ENCODE measurements at places on chromosomes 1 and 21.

DNA sequence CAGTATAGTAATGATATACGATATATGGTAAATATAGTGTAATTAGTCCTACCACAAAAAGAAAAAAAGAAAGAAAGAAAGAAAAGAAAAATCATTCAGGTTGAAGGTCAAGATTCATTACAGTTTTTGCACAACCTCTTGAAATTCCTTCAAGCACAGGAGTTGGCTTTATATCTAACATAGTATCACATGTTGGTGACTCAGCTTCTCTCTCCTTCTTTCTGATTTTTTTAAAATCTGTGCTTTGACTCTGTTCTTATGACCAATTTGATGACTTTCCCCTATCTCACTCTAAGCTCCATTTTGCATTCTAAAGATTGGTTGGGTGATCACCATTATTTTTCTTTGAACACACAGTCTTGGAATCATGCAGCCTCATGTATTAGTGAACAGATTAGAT, 148.2 kb upstream of the COL11A1 start:
- no peak for DNase-seq

- DNase-seq: no peak
Observed at GRCh38 chr1:175195798-175196197, 3.2 kb upstream of the KIAA0040 start.

DNA sequence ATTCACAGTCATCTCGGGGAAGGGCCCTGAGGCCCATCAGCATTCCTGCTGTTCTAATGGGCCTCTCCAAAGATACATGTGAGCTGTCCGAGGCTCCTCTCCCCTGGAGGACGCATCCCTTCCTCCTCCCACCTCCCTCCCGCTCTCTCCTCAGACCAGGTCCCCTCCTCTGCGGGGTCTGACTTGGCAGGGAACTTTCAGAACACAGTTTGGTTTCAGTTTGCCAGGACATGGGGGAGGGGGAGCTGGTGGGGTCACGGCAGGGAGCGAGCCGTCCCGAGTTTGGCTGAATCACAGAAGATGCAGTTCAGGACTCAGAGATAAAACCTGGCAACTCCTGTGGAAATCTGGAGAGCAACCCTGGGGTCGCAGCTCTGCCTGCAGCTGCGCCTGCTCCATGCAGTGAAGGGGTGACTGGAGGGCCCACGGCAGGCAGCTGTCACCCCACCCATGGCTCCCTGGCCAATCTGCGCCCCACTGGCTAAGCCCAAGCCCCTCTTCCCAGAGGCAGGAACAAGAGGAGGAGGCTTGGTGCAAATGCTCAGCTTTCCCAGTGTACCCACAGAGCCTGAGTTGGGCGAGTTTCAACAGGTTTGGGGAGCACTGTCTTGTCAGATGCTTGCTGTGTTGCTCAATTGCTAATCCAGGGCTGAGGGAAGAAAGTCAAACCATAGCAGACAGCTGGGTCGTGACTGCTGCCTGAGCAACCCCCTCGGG, 5.7 kb downstream of the WNT4 start:
- DNase-seq: no peak

GRCh38 chr1:76725864-76726619, 141.2 kb upstream of the ST6GALNAC5 start:
- no peak for DNase-seq

- no peak for DNase-seq
Observed at GRCh38 chr21:24955275-24955961, 651.9 kb downstream of the MRPL39 start.

DNA sequence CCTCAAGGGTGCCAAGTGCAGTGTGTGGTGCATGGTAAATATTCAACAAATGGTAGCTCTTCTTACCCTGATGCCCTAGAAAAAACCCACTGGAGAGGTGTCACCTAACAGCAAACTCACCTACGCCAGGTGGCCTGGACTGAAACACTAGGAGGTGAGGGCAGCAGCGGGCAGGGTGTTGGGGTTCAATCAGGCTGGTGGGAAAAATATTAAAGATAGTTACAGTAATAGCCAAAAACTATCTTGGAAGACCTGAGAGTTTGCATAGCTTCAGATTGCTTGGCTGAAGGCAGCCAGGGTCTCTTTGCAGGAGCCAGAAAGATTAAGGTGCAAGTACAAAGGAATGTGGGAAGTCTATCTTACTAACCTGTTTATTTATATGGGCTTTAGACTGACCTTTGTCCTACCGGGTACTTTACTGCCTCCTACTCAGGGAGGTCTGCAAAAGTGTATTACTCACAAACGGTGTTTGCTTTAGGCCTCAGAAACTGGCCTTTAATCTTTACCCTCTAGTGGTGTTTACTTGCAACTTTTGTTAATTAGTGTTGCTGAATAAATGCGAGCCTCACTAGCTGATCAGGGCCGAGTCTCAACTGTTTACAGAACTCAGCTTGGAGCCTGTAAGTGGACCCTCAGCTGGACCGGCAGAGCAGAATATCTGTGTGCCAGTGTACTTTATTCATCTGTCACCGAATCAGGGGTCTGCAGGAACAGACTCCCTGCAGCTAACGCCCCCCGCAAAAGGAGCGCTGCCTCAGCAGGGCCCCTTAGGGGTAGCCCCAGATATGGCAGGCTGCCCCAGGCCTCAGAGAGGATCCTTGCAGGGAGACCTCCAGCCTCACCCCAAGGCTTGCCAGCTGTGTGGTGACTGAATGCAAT, 63.9 kb downstream of the SYF2 start:
- no peak for DNase-seq

GRCh38 chr1:55316947-55317662, 101.9 kb upstream of the USP24 start:
- DNase-seq: no peak

DNA sequence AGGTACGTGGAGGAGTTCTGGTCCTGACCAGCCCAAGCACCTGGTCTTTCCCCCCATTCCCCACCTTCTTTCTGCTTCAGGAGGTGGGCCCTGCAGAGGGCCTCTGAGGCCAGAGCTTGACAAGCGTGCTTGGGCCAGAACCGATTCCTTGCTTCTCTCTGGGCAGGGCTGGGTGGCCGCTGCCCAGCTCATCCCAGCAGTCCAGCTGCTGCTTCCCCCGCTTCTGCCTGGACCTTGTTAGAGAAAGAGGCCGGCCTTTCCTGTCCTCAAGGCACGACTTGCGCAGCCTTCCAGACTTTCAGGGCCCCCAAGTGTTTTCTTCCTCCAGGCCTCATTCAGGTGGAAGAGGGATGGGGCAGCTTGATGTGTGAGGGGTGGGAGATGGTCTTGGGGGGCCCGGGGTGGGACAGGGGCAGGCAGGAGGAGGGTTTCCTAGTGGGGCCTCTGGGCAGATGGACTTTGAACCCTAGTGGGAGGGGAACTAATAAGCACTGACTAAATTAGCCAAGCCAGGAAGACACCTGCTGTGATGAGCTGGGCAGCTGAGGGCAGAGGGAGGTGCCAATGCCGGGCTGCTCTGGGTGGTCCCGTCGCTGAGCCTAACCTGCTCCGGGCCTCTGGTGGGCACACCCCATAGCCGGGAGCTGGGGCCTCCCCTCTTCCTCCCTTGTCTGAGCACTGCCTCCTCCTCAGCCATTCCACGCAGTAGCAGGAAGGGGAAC, 36.5 kb downstream of the ARHGEF10L start:
- DNase-seq: no peak

DNA sequence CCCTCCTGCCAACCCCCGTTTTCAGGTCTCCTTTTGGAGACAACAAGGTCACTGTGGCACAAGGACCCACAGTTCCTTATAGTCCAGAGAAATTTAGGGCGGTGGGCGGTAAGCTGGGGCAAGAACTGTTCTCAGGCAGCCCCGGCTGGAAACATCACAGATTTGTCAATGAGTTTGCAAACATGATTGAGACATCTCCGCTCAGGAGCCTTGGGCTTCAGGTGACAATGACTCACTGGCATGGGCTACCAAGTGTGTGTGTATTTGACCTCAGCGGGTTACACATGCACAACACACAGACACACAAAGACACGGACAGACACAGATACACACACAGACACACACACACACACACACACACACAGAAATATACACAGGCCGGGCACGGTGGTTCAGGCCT, 58.2 kb upstream of the ABCG1 start:
- no peak for DNase-seq

GRCh38 chr1:226302731-226303130, 6.2 kb downstream of the LIN9 start:
- DNase-seq: no peak

DNA sequence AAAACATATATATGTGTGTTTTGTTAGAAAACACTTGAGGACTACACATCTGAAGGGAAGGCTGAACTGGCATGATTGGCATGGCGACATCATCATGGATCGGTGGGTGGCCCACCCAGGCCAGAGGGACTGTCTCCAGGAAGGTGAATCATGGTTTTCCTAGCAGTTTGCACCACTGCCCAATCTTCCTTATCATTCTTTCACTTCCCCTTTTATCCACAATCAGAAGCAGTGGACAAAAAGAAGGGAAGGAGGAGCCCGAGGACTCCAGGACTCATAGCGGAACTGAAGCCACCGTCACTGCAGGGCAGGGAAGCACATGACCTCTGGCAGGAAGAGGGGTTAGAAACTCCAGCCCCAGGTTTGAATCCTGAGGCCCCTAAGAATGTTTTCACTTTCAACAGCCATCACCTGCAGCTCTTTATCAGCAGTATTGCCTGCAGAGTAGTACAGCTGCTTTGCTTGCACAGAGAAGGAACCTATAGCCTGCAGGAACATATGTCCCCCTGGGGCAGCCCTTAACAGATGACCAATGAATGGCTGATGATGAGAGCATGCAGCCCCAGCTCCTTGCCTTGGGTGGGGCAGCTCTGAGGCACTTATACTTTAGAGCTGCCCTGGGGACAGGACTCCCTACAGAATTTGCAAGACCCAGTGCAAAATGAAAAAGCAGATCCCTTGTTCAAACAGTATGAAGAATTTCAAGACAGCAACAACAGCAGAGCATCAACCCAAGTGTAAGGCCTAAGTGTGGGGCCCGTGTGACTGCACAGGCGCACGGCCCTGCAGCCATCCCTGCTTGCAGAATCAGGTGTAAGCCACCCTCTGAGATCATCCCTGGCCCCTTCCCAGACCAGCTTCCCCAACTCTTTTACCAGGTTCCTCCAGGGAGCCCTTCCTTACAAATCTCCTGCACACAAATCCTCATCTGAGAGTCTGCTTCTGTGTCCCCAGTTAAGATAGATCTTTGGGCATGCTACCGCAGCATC, 241.8 kb upstream of the IRF2BP2 start:
- no peak for DNase-seq

GRCh38 chr1:186842547-186842946, 13.8 kb downstream of the PLA2G4A start:
- no peak for DNase-seq

DNA sequence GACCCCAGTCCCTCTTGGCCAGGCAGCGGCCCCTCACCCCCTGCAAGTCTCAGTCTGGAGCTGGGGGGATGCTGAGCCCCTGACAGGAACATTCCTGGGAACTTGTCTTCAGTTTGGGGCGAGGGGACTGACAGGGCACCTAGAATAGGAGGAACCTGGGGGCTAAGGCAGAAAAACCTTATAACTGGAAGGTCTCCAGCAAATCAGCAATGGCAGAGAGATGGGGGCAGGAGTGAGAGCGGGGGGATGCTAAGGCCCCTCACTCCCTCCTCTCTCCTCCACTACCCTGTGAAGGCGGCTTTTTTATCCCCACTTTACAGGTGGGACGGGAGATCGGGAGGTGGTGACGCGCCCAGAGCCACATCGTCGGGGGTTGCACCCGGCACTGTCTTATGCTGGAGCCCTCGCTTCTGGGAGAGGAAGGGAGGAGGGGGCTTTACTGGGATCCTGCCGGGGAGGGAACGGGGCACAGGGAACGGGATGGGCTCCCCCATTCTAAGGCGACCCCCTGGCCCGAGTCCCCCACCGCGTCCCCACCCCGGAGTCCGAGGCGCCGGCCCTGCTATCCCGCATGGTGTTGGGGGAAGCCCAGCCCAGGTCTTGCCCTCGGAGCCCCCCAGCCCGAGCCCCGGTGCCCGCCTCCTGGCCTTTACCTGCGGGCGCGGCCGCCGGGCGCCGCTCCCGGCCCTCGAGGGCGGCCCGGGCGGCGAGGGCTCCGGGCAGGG, 456 bp downstream of the COL8A2 start:
- DNase-seq: no peak

DNA sequence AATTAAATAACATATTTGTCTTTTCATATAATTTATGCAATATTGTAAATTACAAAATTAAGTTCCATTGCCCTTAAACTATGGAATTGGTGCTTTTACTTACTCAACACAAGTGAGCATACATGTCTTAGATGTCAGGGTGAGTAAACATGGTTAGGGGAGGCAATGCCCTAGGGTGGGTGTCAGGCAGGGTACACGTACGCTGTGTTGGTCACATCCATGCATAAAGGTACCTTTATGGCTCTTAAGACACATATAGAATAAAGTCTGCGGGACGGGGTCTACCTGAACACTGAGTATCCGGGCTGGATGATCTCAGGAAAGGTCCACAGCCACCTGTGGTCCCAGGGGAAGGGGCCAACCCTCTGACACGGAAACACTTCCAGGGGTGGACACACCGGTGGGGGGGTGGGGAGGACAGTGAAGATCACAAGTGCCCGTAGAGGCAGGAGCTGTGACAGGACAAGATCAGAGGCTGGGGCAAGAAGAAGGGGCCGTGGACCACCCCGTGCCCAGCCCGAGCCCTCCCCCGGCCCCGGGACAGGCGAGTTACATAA, 720 bp downstream of the LIN9 start:
- no peak for DNase-seq

DNA sequence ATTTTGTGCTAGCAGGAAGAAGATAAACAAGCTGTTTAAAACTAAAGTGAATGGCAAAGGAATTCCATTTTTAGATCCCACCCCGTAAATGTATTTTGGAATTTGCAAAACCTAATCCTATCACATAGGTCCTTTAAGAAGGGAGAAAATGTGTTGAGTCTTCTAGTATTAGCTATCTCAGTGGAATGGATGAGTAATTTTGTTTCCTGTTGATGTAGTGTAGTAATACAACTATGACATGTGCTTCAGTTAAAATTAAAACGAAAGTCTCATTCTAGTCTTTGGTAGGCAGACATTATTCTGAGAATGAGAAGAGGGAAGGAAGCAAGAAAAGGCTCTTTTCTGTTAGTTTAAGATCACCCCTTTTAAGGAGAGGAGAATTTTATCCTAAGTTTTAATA, 265.9 kb upstream of the C1orf105 start:
- DNase-seq: no peak

GRCh38 chr1:59015708-59016107, 231.9 kb upstream of the JUN start:
- DNase-seq: no peak

GRCh38 chr1:6143395-6143794, 36.7 kb downstream of the CHD5 start:
- no peak for DNase-seq

DNA sequence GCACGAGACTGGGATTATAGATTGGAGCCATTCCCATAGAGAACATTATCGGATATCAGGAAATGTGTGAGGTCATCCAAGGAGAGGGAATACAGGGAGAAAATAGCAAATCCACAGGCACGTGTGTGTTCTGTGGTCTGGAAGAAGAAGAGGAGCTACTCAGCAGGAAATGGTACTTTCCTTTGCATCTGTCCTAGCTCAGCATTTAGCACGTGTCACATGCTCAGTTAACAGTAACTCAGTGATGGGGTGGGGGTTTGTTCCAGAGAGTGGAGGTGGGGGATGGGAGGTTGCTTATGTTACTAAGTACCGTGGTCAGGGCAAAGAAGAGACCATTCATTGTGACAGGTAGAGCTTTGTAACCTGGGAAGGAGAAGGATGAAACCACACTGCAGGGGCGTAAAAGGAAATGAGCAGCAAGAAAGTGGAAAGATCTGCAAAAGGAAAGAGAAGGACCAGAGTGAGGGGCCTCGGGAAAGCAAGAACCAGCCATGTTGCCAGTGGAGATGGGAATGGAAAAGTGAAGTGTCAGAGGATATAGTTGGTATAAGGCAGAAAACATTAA, 100.4 kb downstream of the ATP5PO start:
- no peak for DNase-seq
